Activated gamma-delta T cell treated with anti-CD3 and anti-CD28 coated beads, Interleukin-2, amount 50 U/mL, for 16 hours (primary cell): ENCODE measurements at places on chromosomes 6 and 20.
A peak's percentile ranks its signal among the peaks of the same experiment; 100 is the strongest.

GRCh38 chr20:6954219-6954618 lies 186.7 kb downstream of the BMP2 start:
- DNase-seq: no peak

GRCh38 chr6:129748212-129748900 lies 38.4 kb upstream of the ARHGAP18 start:
- peak; percentile 16 for DNase-seq

DNA sequence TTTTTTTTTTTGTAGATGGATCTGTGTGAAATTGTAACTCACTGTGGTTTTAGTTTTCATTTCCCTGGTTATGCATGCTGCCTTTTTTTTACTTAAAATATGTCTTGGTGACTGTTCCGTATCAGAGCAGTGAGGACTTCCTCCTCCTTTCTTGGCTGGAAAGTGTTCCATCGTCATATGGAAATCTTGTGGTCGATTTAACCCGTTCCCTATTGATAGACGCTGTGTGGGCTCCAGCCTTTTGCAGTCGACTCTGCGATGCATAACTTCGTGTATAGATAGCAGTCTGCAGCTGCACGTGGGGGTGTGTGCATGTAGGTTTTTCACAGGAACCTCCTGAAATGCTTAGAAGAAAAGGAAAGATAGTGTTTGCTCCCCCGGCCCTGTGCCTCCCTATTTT lies 28.1 kb upstream of the PNPLA1 start:
- no peak for DNase-seq

- DNase-seq: no peak
Measured at GRCh38 chr20:59678288-59678687, 73.9 kb downstream of the PHACTR3 start.

DNA sequence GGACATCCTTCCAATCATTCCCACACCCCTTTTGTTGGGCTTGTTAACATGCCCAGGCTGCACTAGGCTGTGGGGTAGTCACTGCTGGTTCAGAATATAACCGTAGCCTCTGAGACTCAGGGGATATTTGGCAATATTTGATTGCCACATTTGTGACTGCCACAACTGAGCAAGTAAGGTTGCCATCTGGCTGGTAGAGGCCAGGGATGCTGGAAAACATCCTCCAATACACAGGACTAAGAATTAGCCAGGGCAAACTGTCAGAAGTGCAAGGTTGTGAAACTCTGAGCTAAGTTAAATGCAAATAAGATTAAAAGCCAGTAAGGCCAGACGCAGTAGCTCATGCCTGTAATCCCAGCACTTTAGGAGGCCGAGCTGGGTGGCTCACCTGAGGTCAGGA lies 112.0 kb downstream of the ZMYND8 start:
- no peak for DNase-seq

DNA sequence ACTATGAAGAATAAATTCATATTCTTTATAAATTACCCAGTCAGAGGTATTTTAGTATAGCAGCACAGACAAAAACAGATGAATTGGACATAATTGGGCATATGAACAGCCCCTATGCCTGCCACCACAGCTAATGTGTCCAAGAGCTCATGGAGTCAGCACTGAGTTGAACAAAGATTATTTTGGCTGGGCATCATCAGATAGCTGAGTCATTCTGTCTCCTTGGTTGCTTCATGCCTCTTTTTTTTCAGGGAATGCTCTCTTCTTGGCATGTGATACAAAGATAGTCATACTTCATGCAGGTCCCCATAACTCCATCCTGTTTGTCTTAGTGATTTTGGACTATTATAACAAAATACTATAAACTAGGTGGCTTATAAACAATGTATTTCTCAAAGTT lies 275.6 kb downstream of the TENT5A start:
- no peak for DNase-seq

DNA sequence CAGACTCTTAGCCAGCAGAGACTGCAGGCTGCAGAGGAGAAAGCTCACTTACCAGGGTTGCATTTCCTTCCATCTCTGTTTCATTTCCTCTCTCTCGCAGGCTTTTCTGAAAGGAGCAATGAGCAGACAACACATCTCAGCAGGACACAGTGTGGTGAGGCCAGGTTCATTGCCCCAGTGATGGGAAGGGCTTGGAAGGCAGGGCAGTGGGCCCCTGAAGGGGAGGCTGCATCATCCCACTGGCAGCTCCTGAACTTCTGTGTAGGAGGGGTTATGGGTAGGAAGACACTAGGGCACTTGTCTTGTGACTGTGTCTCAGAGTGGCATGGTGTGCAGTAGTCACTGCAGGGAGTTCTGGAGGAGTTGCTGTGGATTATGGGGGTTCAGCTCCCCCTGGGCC lies 246.8 kb downstream of the QKI start:
- DNase-seq: no peak

DNA sequence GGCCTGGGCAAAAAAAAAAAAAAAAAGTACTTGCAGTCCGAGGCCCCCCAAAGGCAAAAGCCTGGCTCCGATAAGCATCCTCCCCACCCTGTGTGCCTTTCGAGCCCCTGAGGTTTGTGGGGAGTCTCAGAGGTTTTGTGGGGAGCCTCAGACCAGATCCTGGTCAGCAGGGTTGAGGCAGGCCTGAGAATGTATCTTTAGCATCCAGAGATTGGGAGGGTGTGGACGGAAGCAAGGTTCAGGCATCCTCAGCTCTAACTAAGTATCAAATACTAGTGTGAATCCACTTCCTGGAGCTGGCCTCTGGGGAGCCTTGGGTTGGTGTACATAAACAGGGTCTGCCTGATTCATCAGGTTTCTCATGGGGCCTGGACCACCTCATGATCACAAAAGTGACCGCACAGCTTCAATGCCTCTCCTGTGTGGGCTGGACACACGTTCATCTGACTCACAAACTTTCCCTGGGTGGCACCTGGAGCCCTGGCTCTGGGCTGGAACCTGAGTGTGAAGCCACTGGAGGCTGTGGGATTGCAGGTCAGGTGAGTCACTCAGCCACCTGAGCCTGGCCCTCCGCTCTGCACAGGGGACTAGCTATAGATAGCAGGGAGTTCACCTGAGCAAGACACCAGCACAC lies 24.4 kb downstream of the PCMTD2 start:
- DNase-seq: no peak

DNA sequence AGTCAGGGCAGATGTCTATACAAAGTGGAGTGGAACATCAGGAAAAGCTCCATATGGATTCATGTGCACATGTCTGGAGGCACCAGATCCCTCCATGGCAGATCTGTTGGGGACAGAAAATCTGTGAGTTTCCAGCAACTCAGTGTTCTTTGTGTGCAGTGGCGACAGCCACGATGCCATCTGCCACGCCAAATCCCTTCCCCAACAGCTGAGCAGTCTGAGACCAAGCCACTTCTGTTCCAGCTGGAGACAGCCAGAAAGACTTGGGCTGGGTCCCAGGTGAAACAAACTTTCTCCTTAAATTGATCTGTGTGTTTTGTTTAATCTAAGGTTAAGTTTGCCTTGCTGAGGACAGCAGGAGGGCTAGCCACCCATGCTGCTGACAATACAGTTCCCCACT lies 22.9 kb downstream of the FKBP1A start:
- DNase-seq: no peak

DNA sequence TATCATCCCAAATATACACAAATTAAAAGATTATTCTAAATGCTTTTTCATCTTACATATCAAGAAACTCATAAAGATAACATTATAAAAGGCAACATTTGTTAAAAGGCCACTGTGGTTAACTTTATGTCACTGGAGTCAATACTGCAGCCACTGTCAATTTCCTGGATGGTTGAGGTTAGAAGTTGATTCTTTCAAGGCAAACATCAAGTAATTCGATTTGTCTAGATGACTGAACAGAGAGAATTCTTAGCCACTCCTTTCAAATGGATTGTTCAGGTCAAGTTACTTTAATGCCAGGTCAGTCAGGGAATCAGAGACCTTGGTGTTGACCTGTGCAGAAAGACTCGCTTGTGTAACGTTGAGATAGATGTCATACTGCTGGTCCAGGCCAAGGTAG lies 44.4 kb upstream of the SIM1 start:
- no peak for DNase-seq
